ENCODE measurements at places on chromosomes 16 and 17. TPM values are rescaled to one million over a fixed set of nuclear protein-coding genes. Genes with fewer than 3 reads are reported as not detected.

GRCh38 chr17:47956791-47957590 lies 692 bp downstream of the PRR15L start:
- no peak for DNase-seq

DNA sequence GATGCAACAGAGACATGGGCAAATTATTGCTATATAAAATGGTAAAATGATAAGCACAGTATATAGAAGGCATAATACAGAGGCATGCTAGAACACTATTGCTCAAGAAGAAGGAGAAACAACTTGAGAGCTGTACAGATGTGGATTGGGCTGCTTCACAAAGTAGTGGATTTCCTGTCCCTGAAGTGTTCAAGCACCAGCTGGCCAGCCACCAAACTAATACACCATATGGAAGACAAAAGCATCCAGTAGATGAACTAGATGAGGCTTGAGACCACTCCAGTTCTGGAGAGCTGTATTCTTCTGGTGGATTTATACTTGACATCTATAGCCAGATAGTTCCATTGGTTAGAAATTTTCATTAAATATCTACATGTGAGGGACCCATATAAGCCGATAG lies 134.1 kb upstream of the GNAO1 start:
- no peak for DNase-seq

GRCh38 chr16:52561910-52562741 lies 15.2 kb upstream of the TOX3 start:
- no peak for DNase-seq

DNA sequence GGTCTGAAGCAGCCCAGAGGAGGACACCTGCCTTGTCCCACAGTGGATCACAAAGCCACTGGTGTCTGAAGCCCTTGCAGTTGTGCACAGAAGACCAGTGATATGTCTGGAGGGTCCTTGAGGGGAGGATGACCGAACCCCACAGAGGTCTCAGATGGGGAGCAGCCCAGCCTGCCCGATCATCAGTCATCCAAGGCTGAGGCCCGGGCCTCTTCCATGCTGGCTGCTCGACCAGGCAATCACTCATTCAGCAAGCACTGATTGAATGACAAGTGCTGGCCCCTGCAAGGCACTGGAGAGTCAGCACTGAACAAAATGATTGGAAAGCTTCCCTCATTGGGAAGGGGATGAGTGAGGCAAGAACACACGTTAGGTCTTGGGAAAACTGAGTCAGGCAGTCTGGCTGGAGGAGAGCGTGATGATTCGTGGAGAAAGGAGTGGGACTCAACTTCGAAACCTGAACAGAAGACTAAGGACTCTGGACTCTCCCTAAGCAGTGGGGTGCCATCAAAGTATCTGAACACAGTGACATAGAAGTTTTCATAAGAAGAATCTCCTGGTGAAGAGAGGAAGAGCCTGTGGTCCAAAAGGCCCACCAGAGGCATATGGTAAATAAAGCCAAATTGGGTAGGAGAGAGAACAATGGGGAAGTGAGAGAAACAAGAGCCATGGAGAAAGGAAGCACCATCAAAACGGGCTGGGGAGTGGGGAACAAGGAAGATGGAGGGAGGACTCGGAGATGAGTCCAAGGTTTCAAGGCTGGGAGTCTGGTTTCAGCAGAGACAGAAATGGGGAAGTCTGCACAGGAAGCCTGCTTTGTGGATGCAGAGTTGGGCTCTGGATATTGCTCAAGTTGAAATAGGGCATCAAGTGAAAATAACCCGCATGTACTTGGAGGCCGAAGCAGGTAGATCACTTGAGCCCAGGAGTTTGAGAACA lies 10.2 kb downstream of the PIK3R5 start:
- no peak for DNase-seq

DNA sequence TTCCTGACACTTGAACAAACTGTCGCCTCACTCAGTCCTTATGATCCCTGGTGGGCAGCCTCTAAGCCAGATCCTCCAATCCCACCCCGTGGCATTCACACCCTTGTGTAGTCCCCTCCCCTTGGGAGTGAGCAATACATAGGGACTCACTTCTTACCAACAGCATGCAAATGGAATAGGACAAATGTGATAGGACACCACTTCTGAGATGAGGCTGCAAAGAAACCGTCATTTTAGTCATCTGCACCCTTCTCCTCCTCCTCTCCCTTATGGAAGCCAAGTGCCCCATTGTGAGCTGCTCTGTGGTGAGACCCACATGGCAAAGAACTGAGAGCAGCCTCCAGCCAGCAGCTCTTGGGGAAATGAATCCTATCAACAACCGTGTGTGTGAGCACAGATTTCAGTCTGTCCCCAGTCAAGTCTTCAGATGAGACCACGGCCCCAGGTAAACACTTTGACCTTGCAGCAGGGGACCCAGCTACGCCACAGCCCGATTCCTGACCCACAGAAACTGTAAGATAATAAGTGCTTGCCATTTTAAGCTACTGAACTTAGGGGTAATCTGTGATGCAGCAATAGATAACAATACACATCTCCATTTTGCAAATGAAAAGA lies 46.9 kb downstream of the ZFHX3 start:
- DNase-seq = no peak

GRCh38 chr16:55899857-55900256 lies 24.7 kb upstream of the CES5A start:
- DNase-seq = no peak

DNA sequence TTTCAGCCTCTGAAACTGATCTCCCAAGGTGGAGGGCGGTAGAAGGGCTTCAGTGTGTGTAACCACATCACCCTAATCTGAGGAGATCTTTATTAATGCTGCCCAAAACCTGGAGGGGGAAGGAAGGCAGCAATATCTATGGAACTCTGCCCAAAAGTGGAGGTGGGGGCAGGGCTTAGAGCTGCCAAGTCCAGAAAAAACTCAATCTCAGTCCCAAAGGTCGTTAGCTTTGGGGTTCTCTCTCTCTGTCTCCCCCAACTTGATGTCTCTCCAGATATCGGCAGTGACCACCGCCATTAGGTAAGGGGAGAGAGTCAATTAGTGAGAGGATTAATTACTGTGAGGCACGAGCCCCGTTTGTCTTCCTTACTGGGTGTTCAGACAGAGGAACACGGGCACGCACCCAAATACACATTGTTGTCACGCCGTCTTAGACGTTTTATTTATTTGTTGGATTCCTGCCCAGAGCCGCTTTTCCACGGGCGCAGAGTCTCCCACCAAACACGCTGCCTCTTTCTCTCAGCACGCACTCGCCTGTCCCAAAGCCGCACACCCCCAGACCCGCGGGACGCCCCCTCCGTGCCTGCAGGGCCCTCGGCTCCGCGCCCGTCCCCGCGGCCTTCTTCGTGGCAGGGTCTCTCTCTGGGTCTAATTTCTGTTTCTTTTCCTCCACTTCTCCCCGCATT lies 5.4 kb upstream of the LHX1 start:
- DNase-seq = no peak

DNA sequence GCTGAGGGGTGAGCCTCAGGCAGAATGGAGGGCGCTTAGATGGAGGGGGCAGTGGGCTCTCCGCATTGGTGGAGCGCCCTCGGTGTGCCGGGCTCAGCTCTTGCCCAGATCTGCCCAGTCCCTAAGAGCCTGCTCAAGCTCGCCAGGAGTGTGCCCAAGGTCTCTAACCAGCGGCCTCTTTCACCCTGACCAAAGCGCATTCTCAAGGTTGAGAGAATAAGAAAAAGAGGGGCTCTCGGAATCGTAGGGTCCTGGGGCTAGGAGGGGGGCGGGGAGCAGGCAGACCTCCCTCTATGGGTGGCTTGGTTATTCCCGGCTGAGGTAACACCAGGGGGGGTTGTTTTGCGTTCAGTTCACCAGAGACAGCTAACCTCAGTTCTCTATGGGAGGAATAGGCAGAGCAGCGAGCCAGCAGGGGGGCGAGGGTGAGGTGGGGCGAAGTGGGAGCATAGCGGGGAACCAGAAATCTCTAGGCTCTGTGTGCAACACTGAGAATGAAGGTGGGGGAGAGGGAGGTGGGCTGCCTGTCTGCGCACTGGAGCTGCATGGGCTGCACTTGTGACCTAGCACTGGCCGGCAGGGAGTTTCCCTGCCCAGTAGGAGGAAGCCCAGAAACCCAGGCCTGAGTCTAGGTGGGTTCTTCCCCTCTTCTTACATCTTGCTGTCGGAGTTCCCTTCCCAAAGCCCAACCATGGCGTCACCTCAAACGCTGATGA lies 3.0 kb downstream of the TMEM132E start:
- no peak for DNase-seq

GRCh38 chr16:87690911-87691685 lies 74.7 kb downstream of the KLHDC4 start:
- DNase-seq = no peak

DNA sequence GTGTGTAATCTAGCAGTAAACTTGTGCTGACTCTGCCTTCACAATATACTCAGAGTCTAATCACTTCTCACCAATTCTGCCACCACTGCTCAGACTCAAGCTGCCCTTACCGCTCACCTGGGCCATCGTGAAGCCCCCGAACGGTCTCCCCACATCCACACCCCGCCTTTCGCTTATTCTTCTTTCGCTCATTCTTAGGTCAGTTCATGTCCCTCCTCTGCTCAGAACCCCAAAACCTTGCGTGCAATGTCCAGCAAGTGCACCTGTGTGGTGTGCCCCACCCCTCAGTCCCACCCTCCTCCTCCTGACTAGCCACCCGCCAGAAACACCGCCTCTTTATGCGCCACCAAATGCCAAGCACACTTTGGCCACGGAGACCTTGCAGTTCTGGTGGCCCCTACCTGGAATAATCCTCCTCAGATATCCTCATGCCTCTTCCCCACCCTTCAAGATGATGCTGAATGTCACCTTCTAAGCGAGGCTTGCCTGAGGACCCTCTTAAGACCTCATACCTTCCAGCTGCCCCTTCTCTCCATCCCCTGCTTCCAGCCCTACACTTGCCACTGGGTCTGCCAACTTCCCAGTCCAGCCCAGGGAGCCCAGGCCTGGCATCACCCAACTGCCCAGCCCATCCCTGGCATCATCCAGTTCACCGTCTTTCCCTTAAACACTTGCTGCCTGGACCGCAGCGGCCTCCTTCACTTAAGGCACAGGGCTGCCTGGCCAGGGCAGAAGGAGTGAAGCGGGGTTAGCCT lies 34.3 kb upstream of the RBFOX3 start:
- DNase-seq = no peak

The C16orf54 gene
- polyA plus RNA-seq = 0.40 TPM
